ENCODE measurements at places on chromosomes 16 and 17.

DNA sequence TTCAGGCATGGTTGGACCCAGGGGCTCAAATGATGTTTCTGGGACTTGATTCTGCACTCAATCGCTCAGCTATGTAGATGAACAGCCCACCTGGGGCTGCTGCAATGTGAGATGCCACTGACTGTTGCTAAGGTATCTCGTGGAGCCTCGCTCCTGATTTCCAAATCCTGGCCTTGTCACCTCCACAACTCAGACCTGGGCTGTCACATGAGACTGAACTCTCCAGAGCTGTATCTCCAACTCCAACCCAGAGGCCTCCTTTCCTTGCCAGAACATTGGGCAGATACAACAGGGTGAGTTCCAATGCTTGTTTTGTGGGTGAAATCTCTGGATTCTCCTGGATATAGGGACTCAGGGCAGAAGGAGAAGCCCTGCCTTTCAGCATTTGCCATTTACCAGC lies 79.5 kb downstream of the GNAO1 start:
- DNase-seq = no peak

DNA sequence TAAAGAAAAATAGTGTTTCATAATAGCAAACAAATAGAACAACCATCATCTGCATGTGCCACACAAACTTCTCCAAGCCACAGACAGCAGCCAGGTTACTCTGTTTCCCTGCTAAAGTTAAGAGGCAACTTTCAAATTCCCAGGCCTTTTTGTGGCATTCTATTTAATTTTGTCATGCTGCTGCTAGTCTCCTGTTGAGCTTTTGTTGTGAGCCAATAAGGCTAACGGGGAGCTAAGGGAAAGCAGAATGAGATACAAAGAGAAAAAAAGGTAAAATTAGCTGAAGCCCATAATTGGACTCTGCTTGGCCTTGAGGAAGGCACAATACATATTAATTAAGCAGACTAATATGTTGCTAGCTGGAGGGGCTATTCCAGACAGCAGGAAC lies 74.7 kb upstream of the GNAO1 start:
- no peak for DNase-seq

DNA sequence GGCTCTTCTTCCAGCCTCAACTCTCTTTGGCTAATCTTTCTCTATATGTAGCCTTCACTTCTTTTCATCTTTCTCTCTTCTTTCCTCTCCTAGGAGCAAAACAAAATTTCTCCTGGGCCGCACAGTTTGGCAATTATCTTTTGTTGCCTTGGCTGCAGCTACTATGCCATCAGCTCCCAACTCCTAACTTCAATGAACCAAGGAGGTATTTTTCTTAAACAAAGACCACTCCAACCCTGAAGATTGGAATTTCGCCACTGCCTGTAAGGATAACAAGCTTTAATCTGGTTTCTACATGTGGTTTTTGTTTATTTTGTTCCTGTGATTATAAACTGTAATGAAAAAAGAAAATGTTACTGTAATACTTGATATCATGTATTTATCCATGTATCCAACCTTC lies 2.3 kb upstream of the SCPEP1 start:
- DNase-seq = no peak

GRCh38 chr17:76789235-76789788 lies 51.4 kb downstream of the MFSD11 start:
- no peak for DNase-seq

GRCh38 chr16:82203198-82203597 lies 33.2 kb upstream of the MPHOSPH6 start:
- DNase-seq = no peak

DNA sequence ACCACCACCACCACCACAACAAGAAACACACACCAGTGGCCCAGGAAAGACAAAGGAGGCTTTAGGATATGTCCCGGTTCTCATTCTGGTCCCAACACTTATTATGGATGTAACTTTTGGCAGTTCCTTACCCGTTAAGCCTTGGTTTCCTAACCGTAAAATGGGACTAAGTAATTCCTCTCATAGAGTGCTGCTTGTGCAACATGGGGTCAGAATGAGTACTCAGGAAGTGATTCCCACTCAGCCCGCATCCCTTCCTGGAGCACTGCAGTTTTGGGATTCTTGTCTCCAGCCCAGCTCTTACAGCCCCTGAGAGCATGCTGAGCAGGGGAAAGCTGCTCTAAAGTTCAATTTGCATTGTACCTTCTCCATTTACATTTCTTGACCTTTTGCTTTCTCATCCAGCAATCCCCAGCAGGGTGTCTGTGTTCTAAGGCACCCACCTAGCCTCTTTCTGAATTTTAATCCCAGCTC lies 262.6 kb downstream of the PRKCA start:
- DNase-seq = no peak

DNA sequence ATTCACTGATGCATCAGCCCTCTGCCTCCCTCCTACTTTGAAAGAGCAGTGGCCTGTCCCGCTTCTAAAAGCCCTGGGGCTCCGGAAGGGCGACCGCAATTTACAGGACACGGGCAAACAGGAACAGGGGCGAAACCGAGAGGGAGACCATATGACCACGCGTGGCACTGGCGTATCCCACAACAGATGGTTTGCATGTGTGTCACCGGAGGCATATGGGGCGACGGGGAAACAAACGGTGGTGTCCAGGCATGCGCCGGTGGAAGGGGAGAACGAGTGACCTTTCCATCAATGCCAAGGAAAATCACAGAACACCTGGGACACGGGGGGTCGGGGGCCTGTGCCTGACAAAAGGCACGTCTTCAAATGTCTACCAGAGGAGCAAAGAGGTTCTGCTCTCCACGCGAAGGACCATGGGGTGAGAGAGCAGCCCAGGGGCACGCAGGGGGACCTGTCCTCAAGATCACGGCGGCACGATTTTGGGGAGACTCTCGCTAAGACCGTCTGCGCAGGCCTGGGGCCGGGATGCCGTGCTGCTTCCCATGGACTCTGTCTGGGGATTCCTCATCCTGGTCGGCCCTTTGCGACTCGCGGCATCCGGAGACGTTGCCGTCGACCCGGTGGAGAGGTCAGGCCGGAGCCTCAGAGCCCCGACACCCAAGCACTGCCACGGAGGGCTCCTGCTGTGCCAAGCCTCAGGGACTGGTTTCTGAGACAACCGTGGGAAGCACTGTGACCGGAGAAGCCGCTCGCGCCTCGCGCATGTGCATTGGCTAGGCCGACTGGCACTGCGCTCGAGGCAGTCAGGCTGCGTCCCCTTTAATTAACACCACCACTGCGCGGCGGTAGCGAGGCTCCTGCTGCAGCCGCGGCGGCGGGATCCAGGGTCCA lies 12.8 kb upstream of the KCNJ18 start:
- no peak for DNase-seq

- no peak for DNase-seq
Observed at GRCh38 chr17:28492352-28493310, 13.5 kb upstream of the FOXN1 start.
